Left lobe of liver (tissue), 2 donors: ENCODE measurements at places on chromosomes 16 and 17. TPM values are rescaled to one million over a fixed set of nuclear protein-coding genes. Genes with fewer than 3 reads are reported as not detected.

DNA sequence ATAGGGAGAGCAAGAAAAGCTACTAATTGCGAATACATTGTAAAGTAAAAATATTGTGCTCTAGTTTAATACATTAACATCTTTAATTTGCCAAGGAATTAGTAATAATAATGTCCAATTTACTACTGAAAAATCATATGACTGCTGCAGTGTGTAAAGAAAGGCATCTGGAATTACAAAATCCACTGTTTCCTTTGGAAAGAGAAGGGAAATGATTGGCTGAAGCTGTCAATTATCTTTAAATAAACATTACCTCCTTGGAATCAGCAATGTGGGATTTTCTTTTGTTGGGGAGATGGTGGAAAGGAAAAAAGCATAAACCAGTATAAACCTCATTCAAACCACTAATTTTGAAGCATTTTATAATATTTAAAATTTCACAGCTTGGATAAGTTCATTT is 276.0 kb downstream of the MAP2K6 start:
- no peak for DNase-seq

- DNase-seq, result no peak
Observed at GRCh38 chr17:35944151-35944550, 638 bp upstream of the LYZL6 start.

DNA sequence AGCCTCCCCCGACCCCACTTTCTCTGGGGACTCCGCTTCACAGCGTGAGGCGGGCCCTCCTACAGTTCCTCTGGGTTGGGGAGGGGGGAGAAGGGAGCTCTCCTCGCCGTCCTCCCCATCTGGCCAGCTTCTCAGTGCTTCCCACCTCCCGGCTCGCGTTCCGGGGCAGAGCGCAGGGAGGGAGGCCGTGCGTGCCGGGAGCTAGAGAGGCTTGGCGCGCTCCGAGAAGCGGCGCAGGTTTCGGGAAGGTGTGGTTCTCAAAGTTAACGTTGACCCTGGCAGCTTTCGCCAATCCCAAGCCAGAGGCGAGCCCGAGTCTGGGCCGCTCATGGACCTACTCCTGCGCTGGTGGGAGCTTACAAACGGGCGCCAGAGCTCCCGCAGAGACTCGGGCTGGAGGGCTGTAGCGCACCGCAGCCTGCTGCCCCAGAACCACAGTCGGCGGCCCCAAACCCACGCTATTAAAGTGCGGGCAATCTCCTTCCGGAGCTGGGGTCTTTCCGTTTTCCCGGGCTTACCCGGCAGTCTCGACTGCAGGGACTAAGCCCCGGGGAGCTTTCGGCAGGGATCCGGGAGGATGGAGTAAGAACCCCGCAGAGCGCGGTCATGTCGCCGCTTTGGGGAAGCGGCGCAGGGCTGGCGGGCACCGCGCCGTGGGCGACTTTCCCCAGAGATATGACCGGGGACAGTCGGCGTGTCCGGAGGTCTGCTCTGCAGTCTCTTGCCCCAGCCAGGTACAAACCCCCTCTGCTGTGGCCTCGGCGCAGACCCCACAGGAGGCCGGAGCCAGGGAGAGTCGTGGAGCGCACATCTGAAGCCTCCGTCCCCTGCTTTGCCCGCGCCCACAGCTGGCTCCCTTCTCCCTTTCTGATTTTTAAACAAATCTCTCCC is 787 bp downstream of the CDH11 start:
- no peak for DNase-seq

- no peak for DNase-seq
Observed at GRCh38 chr16:47956916-47957315, 198.9 kb downstream of the ABCC12 start.

DNA sequence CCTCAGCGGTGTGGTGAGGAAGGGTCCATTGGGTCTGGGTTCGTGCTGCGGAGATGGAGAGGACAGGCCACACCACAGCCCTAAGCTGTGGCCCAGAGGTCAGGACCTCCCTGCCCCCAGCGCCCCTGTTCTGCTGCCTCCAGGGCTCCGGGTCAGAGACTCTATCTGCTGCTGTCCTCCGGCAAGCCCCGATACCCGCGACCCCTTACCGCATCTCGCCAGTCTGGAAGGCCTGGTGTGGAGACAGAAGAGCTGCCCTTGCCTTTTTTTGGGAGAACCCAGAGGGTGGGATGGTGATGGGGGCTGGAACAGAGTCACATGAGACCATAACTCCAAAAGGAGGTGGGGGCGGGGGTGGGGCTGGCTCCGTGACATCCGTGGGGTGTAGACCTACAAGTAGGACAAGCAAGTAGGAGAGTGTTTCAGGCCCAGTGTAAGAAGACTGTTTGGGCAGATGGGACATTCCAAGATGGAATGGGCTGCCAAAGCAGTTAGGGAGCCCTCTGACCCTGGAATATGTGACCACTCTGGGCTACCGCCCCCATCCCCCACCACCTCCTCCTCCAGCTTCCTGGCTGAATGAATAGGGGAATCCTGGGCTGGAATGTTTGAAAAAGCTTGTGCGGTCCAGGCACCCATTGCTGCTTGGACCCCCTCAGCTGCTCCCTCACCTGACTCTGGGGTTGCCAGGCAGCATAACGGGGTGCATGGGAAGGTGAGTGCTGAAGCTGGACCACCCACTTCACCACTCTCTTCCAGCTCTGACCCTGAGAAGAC is 1.4 kb downstream of the XYLT2 start:
- DNase-seq, result no peak

PPY gene
- total RNA-seq, result not detected

RNU2-1 gene
- total RNA-seq, result 2,459 TPM
